ENCODE measurements at places on chromosomes 12 and 14.

DNA sequence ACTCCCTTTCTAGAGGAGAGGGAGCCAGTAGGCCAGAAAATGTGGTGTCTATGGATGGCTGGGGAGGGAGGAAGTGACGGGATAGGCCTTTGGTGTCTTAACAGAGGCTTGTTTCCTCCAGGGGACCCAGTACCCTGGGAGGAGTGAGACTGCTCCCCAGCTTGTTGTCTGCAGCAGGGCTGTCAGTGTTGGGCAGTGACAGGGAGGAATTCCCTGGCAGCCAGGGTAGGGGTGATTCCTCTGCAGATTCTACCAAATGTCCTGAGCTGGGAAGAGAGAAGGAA lies 64.0 kb downstream of the GALNT16 start:
- no peak for DNase-seq

DNA sequence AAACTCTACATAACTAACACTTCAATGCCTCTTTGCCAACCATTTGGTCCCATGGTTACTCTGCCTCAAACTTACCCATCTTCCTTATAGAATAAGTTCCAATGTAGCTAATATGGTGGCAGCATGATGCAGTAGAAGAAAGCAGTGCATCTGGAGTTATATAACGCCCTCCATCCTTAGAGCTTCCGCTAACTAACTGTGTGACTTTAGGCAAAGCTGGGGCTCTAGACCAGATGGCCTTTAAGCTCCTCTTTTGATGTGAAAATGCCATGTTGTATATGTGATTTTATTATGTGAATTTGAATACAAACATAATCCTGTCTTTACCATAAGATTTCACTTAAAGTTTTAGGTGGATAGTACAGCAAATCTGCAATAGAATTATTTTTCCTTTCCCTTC lies 6.1 kb downstream of the ABCD2 start:
- no peak for DNase-seq

GRCh38 chr14:49106741-49107667 lies 479.2 kb downstream of the RPS29 start:
- no peak for DNase-seq

DNA sequence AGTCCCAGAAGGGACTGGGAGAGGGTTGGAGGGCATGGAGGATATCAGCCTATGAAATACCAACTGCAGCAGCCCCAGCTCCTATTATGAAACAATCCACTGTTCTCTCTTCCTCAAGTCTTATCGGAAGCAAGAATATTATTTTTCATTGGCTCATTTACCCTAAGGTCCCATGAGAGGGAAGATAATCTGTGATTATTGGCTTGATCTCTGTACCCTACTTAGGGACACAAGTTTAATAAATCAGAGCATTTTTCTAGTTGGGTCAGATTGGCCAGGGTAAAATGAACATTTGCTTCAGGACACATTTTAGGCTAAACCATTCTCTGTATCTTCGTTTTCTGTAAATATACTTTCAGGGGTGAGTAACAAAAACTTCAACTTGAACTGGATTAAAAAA lies 43.1 kb upstream of the GNG2 start:
- DNase-seq, result no peak

DNA sequence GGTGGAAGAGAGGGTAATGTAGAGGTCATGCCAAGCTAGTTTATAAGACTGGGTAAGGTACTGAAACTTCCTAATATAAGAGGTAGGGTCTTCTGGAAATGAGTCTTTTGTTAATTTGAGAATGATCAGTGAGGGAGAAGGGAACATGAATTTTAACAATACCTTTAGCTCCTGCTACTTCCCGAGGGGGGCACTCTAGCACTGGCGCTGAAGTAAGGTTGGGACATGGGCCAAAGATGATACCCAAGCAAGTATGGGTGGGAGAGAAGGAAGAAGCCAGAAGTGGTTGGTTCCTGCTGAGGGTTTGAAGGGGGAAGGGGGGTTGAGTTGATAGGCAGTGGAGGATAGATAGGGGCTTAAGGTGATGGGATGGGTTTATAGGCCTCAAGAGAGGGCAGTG lies 32.3 kb upstream of the RNASE1 start:
- no peak for DNase-seq

DNA sequence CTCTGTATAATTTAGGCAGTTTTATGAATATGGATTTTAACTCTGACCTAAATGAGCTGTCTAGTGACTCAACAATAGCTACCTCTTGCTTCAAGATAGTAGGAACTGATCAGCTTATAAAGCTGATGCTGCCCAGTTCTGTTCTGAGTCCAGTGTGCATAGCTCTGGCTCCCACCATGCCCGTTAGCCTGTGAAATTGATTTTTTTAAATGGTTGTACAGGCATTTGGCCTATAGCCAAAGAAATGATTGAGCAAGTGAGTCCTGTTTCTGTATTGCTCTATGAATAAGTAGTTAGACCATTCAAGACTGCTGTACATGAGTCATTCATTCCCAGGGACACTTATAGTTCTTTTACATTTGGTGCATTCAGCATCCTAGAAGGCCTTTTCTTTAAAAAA lies 36.4 kb downstream of the SAMD4A start:
- DNase-seq, result no peak

DNA sequence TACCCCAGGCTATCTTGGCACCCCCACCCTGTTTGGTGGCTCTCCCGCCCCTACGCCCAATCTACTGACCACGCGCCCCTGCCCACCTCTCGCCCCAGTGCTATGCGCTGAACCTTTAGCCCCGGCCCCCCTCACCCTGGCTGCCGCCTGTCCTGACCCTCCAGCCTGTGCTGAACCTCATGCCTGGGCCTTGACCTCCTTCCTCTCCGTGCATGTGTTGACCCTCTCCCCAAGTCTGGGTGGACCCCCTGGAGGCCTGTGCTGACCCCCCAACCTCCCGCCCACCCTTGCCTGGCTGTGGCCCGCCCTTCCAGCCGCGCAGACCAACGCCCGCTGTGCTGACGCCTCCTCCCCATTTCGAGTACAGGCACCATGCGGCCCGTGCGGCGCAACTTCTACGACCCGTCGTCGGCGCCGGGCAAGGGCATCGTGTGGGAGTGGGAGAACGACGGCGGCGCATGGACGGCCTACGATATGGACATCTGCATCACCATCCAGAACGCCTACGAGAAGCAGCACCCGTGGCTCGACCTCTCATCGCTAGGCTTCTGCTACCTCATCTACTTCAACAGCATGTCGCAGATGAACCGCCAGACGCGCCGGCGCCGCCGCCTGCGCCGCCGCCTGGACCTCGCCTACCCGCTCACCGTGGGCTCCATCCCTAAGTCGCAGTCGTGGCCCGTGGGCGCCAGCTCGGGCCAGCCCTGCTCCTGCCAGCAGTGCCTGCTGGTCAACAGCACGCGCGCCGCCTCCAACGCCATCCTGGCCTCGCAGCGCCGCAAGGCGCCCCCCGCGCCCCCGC lies 20.7 kb downstream of the DTX1 start:
- no peak for DNase-seq

DNA sequence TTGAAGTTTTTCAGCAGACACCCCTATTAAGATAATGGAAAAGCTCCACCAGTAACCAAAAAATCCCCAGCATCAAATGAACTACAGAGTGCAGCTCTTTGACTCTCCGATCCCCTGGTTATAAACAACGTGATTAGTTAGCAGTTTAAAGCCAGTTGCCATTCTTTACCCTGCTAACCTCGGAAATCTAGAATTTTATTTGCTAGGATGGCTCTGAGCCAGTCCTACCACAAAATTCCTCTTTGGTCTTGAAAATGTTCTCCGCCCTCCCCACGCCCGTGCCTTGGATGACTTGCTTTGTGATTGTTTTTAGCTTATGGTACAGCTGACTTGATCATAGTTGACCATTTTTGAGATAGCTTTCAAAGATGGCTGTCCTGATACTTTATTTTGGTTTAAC lies 1.2 kb downstream of the KLHDC2 start:
- no peak for DNase-seq

DNA sequence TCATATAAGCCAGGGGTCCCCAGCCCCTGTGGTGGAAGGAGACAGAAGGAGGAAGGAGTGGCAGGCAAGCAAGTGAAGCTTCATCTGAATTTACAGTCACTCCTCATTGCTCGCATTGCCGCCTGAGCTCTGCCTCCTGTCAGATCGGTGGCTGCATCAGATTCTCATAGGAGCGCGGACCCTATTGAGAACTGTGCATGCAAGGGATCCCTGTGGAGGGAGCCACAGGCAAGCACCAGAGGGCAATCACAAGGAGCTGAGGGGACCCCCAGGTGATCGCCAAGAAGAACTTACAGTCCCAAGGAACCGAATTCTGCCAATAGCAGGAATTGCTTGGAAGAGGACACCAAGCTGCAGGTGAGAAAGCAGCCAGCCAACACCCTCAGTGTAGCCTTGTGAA lies 33.2 kb upstream of the VRK1 start:
- DNase-seq, result no peak

GRCh38 chr12:6250343-6250742 lies 50.1 kb downstream of the CD9 start:
- DNase-seq, result no peak

DNA sequence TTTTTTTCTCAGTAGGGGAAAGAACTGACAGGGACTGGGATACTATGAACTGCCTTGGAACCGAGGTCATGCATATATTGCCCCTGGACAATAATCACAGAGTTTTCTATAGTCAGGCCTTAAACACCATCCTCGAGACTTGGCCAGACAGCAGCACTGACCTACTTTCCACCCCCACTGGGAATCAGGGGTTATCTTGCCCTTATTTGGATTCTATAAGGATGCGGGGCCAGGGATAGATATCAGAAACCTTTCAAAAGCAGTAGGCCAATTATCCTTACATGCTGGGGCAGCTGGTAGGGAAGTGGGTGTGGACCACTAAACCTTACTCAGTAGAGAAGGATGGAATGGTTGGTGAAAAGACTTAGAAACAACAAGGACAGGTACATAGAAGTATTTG lies 2.0 kb downstream of the ZNF219 start:
- DNase-seq, result no peak

GRCh38 chr14:103143506-103143905 lies 20.2 kb downstream of the TNFAIP2 start:
- DNase-seq, result no peak

GRCh38 chr14:21096978-21097635 lies 1.3 kb downstream of the ZNF219 start:
- DNase-seq, result no peak

DNA sequence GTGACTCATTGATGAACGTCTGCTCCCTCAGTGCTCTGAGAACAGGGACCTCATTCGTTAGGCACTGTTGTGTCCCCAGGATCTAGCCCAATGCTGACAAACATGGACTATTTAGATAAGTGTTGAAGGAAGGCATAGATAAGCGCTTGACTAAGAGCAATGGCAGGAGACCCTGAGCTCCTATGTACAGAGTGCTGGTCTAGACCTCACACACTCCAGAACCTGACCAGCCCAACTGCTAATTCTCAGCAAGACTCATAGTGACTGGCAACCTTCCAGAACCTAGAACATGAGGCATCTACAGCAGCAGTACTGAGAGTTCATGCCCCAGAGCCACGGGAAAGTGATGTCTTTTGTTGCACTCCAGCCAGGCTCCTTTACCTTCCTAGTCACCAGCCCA lies 69.2 kb downstream of the CRACR2A start:
- no peak for DNase-seq

DNA sequence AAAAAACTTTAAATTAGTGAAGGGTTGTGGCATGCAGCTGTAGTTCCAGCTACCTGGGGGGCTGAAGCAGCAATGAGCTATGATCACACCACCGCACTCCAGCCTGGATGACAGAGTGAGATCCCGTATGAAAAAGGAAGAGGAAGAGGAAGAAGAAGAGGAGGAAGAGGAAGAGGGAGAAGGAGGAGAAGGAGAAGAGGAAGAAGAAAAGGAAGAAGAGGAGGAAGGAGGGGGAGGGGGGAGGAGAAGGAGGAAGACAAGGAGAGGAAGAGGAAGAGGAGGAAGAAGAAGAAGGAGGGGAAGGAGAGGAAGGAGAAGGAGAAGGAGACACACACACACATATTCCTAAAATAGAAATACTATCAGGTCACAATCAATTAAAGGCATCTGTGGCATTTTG lies 32.0 kb downstream of the RXYLT1 start:
- DNase-seq, result no peak

DNA sequence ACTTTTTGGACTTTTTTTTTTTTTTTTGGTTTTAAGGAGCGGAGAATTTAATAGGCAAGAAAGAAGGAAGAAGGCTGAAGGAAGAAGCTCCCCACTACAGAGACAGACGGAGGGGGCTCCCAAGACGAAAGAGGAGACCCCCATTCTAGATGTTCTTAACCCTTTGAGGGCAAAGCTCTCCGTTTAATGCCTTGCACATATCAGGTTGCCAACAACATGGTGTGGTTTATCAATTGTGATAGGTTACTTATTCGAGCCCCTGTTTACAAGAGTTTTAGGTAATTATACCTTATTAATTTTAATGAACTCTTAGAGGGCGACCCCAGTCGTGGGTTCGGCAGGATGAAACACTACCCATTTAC lies 1.2 kb upstream of the FBXO33 start:
- DNase-seq, result no peak

GRCh38 chr14:29098656-29099055 lies 332.1 kb downstream of the FOXG1 start:
- no peak for DNase-seq

DNA sequence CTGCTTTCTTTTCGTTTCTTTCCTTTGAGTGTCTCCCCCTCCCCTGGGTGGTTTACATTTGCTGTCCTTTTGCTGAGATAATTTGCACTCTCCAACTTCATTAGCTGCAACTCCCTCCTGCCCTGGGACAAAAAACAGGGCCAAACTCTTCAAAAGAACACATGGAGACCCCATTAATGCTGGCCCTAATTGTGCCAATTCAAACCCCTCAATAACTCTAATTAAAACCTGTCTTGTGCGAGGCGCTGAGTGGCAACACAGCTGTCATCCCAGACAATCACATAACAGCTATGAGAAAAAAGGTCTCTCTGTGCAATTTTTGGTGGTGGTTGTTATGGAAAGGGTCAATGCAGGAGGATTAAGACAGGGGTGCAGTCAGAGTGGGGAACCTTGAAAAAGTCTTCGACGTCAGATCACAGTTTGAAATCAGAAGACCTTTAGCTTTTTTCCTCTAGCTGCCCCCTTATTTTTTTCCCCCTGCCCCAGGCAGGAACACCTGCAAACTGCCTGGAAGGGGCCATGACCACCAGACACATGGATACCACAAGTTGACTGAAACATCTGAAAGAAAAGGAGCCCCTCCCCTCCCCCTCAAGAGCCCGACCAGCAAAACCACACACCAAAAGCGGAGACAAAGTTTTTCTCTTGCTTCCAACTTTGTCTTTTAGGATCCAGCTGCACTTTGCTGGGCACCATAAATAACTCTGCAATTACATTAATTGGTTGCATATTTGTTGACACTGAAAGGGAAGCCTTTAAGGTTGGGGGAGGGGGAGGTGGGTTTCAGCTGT lies 26.5 kb upstream of the SMOC1 start:
- no peak for DNase-seq

- no peak for DNase-seq
These were observed 114.5 kb downstream of the RPAP3 start for GRCh38 chr12:47591361-47591791.

- no peak for DNase-seq
These were observed 68.2 kb downstream of the E2F7 start for GRCh38 chr12:76997011-76997780.

DNA sequence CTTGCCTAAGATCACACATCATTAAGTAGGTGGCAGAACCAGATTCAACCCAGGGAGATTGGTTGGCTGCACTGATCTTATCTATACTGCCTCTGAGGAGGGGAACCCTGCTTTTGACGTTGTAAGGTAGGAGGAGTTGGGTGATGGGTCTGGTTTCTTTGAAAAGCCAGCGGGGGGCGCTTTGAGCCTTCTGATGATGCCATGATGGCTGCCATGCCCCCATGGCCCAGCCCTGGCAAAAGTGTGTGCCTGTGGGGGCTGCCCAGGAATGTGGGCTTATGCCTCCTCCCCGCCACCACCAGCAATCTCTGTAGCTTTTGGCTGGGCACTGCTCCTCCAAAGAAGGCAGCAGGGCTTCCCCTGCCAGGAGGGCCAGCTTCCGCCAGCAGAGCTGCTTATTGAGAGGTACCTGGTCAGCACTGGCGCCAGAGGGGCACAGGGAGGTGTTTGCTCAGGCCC lies 224.3 kb downstream of the SLC41A2 start:
- no peak for DNase-seq

Measured in CD4-positive, alpha-beta T cell treated with Interleukin-4 for 1 hour (primary cell).